Spleen (tissue), 13 donors: ENCODE measurements at places on chromosomes 11 and 22. TPM values are rescaled to one million over a fixed set of nuclear protein-coding genes. Genes with fewer than 3 reads are reported as not detected.

Gene OVOL1
- polyA plus RNA-seq = 0.03 TPM

GRCh38 chr11:47147250-47147649 lies 29.4 kb downstream of the ARFGAP2 start:
- H3K36me3 ChIP-seq = peaks cover 7% of the 10 kb centered on the region
- DNase-seq = no peak
- no peak overlapping the region for H3K27ac ChIP-seq
- no peaks in the 10 kb centered on the region for H3K4me1 ChIP-seq
- H3K27me3 ChIP-seq = no peaks in the 10 kb centered on the region

GRCh38 chr22:36954251-36955014 lies 41.0 kb downstream of the CSF2RB start:
- no peak for DNase-seq
- peak overlapping the region; percentile 62 for H3K27ac ChIP-seq
- H3K36me3 ChIP-seq = no peaks in the 10 kb centered on the region

DNA sequence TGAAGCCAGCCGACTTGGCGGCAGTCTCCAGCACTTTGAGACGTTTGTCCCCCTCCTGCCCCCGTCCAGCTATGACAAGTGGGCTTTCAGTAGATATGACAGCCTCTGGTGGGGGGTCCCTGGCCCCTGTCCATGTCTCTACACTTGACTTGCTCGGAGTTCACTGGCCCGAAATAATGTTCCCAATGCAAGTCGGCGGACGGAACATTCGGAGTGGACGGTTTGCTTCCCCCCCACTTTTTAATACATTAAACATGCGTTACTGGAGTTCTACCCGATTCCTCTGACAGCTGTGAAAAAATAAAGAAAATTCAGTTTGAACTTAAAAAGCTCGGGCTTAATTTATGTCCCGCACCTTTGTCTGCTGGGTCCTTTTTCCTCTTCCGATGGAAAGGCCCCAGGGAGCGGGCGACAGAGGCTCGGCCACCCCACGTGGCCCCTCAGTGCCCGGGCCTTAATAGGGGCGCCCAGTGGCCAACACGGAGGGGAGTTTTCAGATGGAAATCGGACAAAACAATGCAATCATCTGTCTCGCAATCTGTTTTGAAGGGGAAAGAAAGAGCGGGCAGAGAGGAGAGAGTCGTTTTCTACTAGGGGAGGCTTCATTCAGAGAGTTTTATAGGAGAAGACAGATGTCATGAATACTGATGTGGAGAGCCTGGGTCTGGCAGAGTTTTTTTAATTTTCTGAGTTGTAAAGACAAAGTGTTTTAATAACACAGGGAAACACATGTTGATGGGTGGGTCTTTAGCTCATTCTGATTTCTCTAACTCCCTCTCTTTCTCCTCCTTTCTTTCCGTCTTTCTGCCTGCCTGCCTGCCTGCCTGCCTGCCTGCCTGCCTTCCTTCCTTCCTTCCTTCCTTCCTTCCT lies 50.2 kb downstream of the SMIM38 start:
- no peaks in the 10 kb centered on the region for H3K36me3 ChIP-seq
- no peak overlapping the region for H3K4me3 ChIP-seq
- peak; percentile 58 for DNase-seq
- H3K27ac ChIP-seq = no peak overlapping the region
- H3K27me3 ChIP-seq = peaks cover 7% of the 10 kb centered on the region

GRCh38 chr11:34132261-34132965 lies 27.0 kb downstream of the NAT10 start:
- H3K4me1 ChIP-seq = no peaks in the 10 kb centered on the region
- H3K36me3 ChIP-seq = peaks cover 100% of the 10 kb centered on the region
- DNase-seq = no peak
- H3K27me3 ChIP-seq = no peaks in the 10 kb centered on the region
- no peak overlapping the region for H3K4me3 ChIP-seq
- no peak overlapping the region for H3K27ac ChIP-seq
